ENCODE measurements at places on chromosomes 6 and 20. TPM values are rescaled to one million over a fixed set of nuclear protein-coding genes. Genes with fewer than 3 reads are reported as not detected.

The SLC22A2 gene
- not detected for total RNA-seq

- no peak overlapping the region for H3K27ac ChIP-seq
- peaks cover 15% of the 10 kb centered on the region for H3K4me1 ChIP-seq
- no peaks in the 10 kb centered on the region for H3K36me3 ChIP-seq
- H3K27me3 ChIP-seq: no peaks in the 10 kb centered on the region
- no peak for DNase-seq
Measured at GRCh38 chr6:107668743-107669474, 155.2 kb downstream of the SCML4 start.

DNA sequence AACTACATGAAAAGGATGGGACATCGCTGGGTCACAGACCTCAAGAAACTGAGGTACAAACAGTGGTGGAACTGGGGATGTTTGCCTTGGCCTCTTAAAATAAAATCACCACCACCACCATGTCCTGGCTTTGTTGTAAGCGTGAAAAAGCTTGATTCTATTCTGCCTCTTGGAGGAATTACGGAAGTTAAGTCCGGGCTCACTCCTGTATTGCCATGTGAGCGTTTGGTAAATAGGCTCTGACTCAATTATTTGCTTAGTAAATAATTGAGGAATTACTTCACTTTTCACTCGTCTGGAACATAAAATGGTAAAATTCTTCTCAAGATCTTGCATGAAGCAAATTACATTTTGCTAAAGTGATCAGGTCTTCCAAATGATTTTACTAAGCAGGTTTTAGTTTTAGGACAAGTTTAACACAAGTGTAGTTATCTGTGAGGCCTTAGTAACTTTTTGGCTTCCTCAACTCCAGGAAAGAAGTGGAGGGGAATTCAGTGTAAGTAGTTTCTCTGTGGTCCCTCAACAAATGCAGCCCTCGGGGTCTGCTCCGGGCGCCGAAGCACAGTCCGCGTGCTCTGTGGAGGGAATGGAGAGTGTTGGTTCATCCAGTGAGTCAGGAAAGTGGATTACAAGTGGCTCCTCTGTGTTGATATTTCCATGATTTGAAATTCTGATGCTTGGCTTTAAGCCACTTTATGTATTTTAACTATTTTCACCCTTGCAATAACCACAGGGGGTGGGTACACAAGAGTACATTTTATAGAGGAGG lies 23.8 kb downstream of the IYD start:
- H3K27ac ChIP-seq: no peak overlapping the region
- no peaks in the 10 kb centered on the region for H3K4me1 ChIP-seq
- H3K36me3 ChIP-seq: no peaks in the 10 kb centered on the region
- no peak for DNase-seq

GRCh38 chr20:36855241-36855657 lies 20.7 kb upstream of the TLDC2 start:
- no peaks in the 10 kb centered on the region for H3K27me3 ChIP-seq
- H3K36me3 ChIP-seq: no peaks in the 10 kb centered on the region
- no peak overlapping the region for H3K27ac ChIP-seq
- no peak overlapping the region for H3K4me3 ChIP-seq
- H3K4me1 ChIP-seq: peaks cover 17% of the 10 kb centered on the region
- DNase-seq: no peak

The TMEM242 gene
- total RNA-seq: 13.6 TPM

GRCh38 chr6:21277601-21278374 lies 315.8 kb upstream of the SOX4 start:
- H3K36me3 ChIP-seq: no peaks in the 10 kb centered on the region
- H3K27me3 ChIP-seq: no peaks in the 10 kb centered on the region
- no peak for DNase-seq
- no peaks in the 10 kb centered on the region for H3K4me1 ChIP-seq

The PDE10A gene
- total RNA-seq: not detected

DNA sequence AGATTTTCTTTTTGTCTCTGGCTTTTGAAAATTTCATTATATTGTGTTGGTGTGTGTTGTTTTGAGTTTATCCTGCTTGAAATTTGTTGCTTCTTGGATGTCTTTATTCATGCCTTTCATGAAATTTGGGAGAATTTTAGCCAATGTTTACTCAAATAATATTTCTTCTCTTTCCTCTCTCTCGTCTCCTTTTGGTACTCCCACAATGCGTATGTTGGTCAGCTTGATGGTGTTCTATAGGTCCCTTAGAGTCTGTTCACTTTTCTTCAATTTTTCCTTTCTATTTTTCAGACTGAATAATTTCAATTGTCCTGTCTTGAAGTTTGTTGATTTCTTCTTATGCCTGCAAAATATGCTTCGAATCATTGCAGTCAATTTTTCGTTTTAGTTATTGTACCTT lies 39.6 kb downstream of the SCP2D1 start:
- no peaks in the 10 kb centered on the region for H3K4me1 ChIP-seq
- no peaks in the 10 kb centered on the region for H3K27me3 ChIP-seq
- no peak overlapping the region for H3K27ac ChIP-seq
- no peaks in the 10 kb centered on the region for H3K36me3 ChIP-seq
- H3K4me3 ChIP-seq: no peak overlapping the region
- DNase-seq: no peak

- H3K27me3 ChIP-seq: no peaks in the 10 kb centered on the region
- no peak overlapping the region for H3K27ac ChIP-seq
- H3K36me3 ChIP-seq: peaks cover 16% of the 10 kb centered on the region
- no peak for DNase-seq
- peaks cover 40% of the 10 kb centered on the region for H3K4me1 ChIP-seq
- H3K4me3 ChIP-seq: no peak overlapping the region
Measured at GRCh38 chr6:158058171-158058651, 76.5 kb downstream of the SYNJ2 start.

DNA sequence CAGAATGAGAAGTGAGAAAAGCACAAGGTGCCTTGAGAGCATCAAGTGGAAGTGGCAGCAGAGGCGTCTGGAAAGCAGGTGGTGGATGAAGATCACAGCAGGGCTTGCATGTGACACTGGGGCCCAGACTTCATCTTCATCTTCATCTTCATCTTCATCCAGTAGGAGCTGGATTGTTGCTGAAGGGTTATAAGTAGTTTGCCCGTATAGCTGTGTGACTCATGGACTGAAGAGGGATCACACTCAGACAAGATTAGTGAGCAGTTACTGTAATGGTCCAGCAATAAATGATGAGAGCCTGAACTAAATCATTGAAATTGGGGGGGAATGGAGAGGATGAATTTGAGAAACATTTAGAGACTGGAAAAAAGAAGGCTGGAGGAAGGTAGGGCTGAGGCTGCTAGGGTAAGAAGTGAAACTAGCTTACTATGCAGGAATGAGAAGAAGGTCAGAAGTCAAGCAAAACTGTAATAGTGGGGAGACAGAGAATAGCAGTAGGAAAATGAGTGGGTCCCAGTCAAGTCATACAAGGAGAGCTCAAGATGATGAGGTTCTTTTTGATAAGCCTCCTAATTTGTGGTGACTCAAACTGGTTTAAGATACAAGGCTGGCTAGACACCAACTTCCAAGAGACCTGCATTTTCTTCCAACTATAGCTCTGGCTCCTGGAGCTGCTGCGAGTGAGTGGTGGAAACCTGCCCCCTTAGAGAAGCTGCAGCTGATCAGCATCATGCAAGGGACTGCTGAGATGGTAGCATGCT lies 92.3 kb upstream of the BEND6 start:
- no peak overlapping the region for H3K4me3 ChIP-seq
- H3K36me3 ChIP-seq: no peaks in the 10 kb centered on the region
- no peak for DNase-seq
- no peaks in the 10 kb centered on the region for H3K4me1 ChIP-seq

The IMPG1 gene
- total RNA-seq: not detected

GRCh38 chr6:110185879-110186278 lies 5.7 kb downstream of the CDC40 start:
- DNase-seq: no peak
- H3K4me3 ChIP-seq: no peak overlapping the region
- H3K27me3 ChIP-seq: no peaks in the 10 kb centered on the region
- H3K4me1 ChIP-seq: peaks cover 36% of the 10 kb centered on the region

- peaks cover 37% of the 10 kb centered on the region for H3K36me3 ChIP-seq
- peaks cover 34% of the 10 kb centered on the region for H3K4me1 ChIP-seq
- H3K4me3 ChIP-seq: peak overlapping the region; percentile 96
- no peaks in the 10 kb centered on the region for H3K27me3 ChIP-seq
- peak; percentile 84 for DNase-seq
- peak overlapping the region; percentile 93 for H3K27ac ChIP-seq
Measured at GRCh38 chr6:170553534-170554012, 466 bp upstream of the PSMB1 start.

DNA sequence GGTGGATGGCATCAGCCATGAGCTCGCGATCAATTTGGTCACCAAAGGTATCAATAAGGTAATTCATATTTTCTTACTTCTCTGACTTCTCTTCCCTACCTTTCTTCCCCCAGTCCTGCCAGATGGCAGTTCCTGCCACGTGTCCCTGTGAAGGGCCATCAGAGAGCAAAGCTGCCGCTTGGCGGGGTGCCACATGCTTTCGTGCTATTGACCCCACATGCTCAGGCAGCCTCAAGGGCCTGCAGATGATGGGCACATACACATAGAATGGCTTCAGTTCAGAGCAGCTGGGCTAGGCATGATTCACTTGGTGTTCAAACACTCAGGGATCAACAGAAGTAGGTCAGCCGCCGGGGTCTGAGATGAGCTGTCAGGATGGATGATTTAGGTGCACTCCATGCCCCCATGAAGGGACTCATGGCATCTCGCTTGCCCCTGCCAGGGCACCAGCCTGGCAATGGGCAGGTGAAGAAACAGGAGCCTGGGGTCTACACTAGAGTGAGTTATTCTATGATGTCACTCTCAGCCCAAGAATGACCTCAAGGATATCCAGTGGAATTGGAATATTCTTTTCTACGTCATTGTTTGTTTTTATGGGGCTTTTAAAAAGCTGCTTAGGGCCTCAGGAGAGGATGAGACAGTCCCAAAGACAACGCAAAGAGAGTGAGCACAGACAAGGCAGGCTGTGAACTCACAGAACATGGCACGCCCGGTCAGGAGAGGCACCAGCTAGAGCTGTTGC lies 25.5 kb downstream of the BANF2 start:
- no peaks in the 10 kb centered on the region for H3K27me3 ChIP-seq
- no peak for DNase-seq
- H3K4me3 ChIP-seq: no peak overlapping the region
- H3K36me3 ChIP-seq: no peaks in the 10 kb centered on the region
- no peaks in the 10 kb centered on the region for H3K4me1 ChIP-seq

DNA sequence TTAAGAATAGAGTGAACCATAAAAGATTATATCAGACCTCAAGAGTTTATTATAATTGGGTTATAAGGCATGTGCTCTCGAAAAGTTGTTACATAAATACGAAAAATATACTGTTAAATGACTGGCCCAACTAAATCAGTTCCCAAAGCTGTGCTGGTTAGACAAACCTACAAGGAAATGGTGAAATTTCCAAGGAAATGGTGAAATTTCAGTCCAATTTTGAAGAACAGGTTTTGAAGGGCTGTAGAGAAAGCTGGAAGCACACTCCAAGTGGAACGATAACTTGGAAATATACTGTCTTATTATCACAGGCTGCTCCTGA lies 400 bp upstream of the TRMT11 start:
- peaks cover 13% of the 10 kb centered on the region for H3K4me1 ChIP-seq
- peak overlapping the region; percentile 88 for H3K27ac ChIP-seq
- H3K4me3 ChIP-seq: peak overlapping the region; percentile 89
- peaks cover 6% of the 10 kb centered on the region for H3K36me3 ChIP-seq
- H3K27me3 ChIP-seq: no peaks in the 10 kb centered on the region
